ENCODE measurements at places on chromosomes 2 and 18.

- DNase-seq, result no peak
Observed at GRCh38 chr2:121004359-121004758, 268.7 kb downstream of the GLI2 start.

GRCh38 chr2:241125626-241126025 lies 23.5 kb upstream of the MTERF4 start:
- no peak for DNase-seq

GRCh38 chr2:136114382-136114781 lies 3.6 kb downstream of the CXCR4 start:
- no peak for DNase-seq

GRCh38 chr18:6569813-6570212 lies 155.1 kb upstream of the L3MBTL4 start:
- DNase-seq, result no peak

- no peak for DNase-seq
Observed at GRCh38 chr18:5275872-5276271, 19.7 kb downstream of the ZBTB14 start.

GRCh38 chr2:121539750-121540469 lies 9.2 kb downstream of the RNU4ATAC start:
- DNase-seq, result no peak

DNA sequence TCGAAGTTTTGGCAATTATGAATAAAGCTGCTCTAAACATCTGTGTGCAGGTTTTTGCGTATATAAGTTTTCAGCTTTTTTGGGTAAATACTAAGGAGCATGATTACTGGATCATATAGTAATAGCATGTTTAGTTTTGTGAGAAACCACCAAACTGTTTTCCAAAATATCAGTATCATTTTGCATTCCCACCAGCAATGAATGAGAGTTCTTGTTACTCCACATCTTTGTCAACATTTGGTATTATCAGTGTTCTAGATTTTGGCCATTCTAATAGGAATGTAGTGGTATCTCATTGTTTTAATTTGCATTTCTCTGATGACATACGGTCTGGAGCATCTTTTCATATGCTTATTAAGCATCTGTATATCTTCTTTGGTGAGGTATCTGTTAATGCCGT lies 143.4 kb upstream of the MYO3B start:
- no peak for DNase-seq

DNA sequence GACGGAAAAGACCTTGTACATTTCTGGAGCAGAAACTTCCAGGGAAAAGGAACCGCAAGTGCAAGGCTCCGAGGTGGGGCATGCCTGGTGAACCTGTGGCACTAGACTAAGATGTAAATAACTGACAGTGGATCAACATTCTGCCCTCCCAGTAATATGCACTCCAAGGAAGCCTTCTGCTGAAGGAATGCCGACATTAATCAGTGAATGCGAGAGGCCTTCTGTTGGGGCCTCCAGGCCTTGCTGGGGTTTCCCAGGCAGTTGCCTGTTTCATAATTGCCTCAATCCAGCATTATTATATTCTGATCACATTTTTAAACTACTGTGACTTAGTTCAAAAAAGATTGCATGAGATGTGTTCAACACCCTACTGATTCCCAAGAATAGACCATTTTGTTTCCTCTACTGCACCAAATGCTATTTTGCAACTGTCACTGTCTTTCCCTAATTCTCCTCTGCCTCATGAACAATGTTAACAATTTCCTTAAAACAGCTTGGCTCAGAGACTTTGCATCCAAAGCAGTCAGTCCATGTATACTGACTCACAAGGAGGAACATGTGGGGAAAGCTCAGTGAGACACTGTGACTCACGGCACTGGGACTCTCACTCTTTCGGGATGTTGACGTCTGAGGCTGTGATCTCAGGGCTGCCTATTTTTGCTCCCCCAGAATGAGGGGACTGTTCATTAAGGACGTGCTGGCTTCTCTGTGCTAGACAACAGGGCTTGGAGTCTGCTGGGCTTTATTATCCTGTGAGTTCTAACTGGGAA lies 10.5 kb upstream of the DSG2 start:
- peak; percentile 69 for DNase-seq

GRCh38 chr2:195666113-195666712 lies 9.2 kb downstream of the SLC39A10 start:
- no peak for DNase-seq

DNA sequence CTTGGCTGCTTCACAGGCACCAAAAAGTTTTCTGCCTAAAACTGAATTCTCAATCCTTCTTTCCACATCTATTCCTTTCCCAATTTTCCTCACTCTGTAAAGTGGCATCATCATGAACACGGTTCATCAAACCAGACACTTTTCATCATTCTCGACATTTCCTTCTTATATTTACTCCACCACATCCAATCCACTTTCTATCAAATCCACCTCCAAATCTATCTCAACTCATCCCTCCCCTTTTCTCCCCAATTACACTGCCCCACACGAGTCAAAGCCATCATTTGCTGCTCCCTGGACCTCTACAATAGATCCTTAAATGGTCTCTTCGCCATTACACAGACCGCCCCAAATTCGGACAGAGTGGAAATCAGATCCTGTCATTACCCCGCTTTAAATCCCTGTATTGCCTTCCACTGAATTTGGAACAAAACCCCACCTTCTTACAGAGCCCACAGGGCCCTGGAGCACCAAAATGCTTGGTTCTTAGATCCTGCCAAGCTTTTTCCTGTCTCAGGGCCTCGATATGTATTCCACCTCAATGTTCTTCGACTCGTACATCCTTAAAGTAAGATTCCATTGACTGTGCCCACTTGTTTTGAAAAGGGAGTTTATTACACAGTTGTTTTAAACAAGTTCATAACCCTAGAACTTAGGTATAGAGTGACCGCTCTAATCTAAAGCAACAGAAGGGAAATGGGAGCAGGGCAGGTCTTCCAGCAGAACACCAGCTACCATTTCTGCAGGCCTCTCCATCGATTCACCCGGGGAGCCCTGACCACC lies 856 bp downstream of the ACAA2 start:
- DNase-seq, result no peak

- DNase-seq, result no peak
Observed at GRCh38 chr18:58186258-58186948, 142.4 kb downstream of the NEDD4L start.

DNA sequence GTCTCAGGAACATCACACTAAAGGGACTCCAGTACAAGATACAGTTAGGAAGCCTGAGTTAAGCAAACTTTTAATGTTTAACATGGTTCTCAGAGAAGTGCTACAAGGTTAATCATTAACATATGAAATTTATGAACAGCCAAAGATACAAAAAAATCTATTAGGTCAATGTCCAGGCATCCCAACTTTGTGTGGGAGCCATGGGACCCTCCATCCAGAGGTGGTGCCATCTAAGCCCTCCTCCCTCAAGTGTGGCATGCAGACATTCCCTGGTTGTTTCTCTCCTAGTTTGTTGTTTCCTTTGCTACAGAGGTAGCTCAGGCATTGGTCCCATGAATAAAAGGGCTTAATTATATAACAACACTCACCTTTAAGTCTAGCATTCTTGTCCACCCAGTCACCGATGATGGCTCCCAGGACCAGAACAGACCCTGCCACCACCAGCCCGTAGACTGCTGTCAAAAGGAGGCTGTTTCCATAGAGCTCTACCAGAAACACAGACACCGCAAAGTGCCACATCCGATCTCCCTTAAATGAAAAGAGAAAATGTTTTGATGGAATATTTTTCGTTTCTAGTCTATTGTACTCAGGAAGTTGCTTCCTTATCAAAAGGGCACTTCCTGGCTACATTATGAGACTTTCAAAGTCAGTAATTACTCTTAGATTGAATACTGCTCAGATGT lies 5.7 kb downstream of the SLC40A1 start:
- DNase-seq, result no peak

GRCh38 chr2:69646714-69647113 lies 3.2 kb upstream of the AAK1 start:
- DNase-seq, result no peak

DNA sequence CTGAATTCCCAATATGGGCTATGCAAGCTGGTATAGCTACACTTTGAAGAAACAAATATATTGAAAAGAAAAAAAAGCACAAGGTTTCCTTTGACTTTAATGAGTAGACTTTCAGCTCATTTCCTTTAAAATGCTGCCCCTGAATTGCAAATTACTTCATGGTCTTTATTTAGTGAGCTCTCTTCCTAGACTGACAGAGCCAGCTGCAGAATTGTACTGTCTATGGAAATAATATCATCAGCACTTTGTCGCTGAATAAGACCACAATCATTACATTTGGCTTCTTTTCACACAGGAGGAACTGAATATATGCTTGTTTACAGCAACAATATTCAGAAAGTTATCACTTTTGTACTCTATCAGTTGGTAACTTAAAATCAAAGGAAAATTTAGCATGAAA lies 41.7 kb downstream of the ARL5A start:
- DNase-seq, result no peak

DNA sequence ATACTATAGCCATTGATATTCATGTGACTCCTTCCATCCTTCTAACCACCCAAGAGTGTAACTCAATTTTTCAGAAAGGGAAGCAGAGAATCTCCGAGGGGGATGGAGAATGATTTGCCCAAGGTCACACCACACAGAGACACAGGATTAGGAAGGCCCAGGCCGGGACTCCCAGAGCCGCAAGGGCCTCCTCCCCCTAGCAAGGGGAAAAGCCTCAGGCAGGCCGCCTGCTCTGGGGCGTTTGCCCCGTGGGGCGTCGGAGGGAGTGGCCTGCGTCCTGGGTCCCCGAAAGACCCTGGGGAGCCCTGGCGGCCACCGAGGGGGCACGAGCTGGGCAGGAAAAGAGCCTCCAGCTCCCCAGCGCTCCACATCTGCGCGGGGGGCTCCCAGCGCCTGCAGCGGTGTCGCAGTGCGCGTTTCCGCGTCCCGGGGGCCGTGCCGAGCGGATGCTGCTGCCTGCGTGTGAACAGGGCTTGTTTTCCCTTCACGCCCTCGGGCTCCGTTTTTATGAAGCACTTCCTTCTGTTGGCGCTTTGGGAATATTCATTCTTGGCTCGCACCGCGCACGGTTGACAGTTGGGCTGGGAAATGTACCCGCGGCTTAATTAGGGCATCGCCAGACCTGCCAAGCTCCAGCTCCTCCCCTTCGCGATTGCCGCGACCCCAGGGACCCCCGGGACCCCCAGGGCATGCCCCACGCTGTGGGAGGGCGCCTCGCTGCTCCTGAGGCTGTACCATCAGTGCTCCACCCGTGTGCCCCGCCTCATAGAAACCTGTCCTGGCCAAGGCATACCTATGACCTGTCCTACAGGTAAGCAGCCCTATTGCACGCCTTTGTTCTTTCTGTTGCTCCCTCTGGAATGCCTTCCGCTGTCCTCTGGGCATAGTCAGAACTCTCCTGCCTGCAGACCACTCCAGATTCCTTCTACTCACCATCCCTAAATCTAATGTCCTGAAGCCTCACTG lies 158.9 kb upstream of the GLI2 start:
- no peak for DNase-seq

DNA sequence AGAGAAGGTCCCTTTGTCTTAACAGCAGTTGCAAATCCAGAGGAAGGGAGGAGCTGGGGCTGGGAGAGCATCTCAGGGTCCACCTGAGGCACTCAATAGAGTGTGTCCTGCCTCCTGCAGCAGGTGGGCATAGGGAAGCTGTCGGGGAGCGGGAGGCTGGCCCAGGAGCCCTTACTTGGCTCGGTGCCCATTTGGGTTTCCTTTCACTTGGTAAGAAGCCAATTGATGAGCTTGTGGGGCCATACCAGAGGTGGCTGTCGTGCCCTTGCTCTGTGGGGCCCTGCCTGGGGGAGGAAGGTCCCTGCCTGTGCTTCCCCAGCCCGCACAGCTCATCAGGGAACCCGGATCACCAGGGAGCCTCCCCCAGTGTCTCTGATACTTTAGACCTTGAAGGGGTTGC lies 229.7 kb downstream of the DYSF start:
- DNase-seq, result no peak

GRCh38 chr2:231795525-231796327 lies 9.5 kb downstream of the COPS7B start:
- peak; percentile 36 for DNase-seq

GRCh38 chr2:191824398-191824797 lies 22.5 kb downstream of the CAVIN2 start:
- DNase-seq, result no peak

GRCh38 chr18:28789502-28789901 lies 612.6 kb upstream of the CDH2 start:
- no peak for DNase-seq

GRCh38 chr2:158598862-158599517 lies 142.2 kb downstream of the PKP4 start:
- no peak for DNase-seq

Data from astrocyte of the cerebellum (primary cell).